ENCODE measurements at places on chromosomes 12 and 14.
A peak's percentile ranks its signal among the peaks of the same experiment; 100 is the strongest.

GRCh38 chr12:66813137-66813892 is 134.4 kb upstream of the GRIP1 start:
- DNase-seq: no peak

DNA sequence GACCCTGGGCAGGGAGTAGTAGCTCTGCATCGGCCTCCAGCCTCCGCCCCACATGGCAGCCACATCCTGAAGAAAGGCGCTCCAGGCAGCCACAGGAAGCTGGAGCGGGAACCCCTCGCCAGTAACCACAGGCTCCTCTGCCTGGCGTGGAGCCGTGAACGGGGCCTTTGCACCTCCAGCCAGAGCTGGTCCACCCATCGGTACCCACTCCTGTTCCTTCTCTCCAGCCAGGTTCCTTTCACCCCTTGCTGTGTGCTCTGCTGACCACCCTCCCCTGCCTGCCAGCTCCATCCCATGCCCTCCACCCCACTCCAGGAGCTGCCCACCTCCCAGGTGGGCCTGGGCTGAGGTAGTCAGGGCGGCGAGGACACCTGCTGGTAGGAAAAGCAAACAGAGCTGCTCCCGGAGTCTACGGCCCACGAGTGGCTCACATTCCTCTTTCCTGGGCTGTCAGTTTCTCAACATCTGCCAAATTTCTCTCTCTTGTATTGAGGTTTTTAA is 2.7 kb downstream of the TGFB3 start:
- peak; percentile 36 for DNase-seq

- no peak for DNase-seq
Observed at GRCh38 chr12:119259484-119259883, 75.0 kb upstream of the CCDC60 start.

- no peak for DNase-seq
Observed at GRCh38 chr12:50642761-50643160, 121.1 kb upstream of the ATF1 start.

DNA sequence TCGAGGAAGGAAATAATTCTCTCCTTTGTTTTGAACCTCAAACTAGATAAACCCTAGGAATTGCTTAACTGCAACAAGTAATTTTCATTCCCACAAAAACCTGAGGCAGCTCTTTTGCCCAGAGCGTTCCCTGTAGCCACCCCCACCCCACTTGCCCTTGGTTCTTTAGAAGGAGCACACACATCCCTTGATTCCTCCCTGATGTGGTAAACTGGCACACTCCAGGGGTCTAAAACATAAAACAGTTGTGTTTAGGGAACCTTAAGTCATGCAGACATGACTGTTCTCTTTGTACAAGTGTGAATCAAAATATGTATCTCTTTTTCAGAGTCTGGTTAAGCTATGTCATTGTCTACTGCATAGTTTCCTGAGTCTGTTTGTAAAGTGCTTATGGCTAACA is 14.0 kb downstream of the MAPK1IP1L start:
- no peak for DNase-seq

GRCh38 chr14:104694991-104695659 is 5.7 kb downstream of the INF2 start:
- no peak for DNase-seq

DNA sequence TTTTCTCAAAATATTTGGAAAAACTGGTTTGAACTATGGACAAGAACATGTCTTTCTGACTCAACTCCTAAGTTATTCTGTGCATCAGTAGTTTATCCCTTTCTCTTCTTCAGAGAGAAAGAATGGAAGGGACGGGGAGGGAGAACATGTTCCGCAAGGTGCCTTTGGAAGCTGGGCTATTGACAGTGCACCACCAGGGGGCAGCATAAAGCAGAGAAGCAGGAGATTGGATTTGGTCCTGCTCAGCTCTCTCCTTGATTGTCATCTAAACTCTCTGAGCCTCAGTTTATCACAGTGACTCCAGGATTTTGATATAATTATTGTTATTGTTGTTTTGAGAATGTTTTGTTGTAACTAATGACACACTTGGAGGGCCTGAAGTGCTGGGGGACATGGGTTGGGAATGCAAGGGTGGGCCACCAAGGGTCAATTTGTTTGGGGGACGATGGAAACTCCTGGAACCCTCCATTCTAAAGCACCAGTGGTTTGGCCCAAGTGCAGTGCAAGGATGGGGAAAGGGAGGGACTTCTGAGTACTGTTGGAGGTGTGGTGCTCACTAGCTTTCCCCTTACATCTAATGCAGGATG is 45.3 kb upstream of the ANO6 start:
- DNase-seq: no peak

- no peak for DNase-seq
Observed at GRCh38 chr12:94163850-94164249, 15.5 kb downstream of the PLXNC1 start.

DNA sequence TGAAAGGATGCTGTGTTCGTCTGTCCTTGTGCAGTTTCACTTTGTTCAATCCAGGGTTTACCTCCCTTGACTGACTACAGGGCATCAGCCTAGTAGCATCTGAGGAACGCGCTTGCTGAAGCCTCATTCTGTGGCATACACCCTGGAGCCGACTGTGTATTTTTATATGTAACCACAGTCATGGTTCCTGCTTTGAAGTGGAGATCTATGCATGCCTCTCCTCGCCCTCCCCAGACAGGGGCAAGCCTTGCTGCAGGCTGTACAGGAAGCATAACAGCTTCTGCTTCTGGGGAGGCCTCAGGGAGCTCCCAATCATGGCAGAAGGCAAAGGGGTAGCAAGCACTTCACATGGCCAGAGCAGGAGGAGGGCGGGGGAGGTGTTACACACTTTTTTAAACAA is 262.1 kb downstream of the BCL11B start:
- DNase-seq: no peak

DNA sequence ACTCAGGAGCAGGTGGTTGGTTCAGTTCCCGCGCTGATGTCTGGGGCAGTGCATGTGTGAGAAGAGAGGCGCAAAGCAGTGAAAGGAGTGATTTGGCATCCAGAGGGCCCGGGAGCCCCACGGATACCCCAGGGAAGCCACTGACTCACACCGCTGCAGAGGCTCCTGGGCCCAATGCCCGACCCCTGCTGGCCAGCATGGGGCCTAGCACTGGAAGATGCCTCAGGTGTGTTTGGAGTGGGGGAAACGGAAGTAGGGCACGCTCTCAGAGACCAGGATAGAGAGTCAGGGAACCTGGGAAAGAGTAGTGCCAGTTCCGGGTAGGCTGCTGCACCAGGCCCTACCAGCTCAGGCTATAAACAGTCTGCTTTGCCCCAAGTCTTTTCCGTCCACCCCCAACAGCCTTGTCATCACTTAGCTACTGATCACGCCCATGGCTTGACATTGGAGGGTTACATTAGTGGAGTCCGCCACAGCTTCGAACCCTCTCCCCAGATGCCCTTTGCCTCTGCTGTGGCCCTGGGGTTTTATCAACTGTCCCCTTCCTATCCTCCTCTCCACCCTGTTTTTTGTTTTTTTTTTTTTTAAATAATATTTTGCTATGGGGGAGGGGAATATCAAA is 9.5 kb upstream of the CSAD start:
- peak; percentile 48 for DNase-seq

- DNase-seq: no peak
Observed at GRCh38 chr12:132340266-132341035, 11.1 kb upstream of the GALNT9 start.
